Frontal cortex (tissue), 4 donors: ENCODE measurements at places on chromosomes 3 and 15. TPM values are rescaled to one million over a fixed set of nuclear protein-coding genes. Genes with fewer than 3 reads are reported as not detected.
A peak's percentile ranks its signal among the peaks of the same experiment; 100 is the strongest.

DNA sequence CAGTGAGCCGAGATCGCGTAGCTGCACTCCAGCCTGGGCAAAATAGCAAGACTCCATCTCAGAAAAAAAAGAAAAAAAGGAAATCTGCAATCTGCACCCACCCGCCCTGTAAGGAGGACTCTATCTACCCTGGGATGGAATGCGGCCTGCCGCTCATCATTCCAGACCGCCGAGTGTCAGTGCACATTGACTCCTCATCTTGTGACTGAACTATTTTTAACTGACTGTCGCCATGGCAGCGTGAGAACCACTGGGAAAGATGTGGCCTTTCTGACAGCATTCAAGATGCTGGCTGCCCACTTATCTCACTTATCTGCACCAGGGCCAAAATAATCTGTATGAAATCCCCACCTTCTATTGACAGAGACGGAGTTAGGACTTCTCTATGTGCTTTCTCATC, 38.8 kb upstream of the ANKRD34C start:
- DNase-seq = no peak

Gene ITIH4
- 6.1 TPM for total RNA-seq

GRCh38 chr15:40379853-40380252, 2.7 kb upstream of the KNSTRN start:
- DNase-seq = no peak

DNA sequence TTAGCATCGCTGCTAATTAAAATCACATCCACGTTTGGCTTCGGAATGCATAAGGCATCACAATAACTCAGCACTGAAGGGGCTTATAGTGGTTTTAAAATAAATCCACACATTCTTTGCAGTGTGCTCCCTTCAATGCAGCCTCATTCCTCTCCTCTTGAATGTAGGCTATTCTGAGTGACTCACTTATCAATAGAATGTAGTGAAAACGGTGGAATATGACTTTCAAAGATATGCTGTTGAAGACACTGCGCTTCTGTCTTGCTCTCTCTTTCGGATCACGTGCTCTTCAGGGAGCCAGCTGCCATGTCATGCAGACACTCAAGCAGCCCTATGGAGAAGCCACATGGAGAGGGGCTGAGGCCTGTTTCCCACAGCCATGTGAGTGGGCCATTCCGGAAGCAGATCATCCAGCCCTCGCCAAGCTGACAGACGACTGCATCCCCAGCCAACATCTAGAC, 87.4 kb downstream of the CRYGS start:
- no peak for DNase-seq

DNA sequence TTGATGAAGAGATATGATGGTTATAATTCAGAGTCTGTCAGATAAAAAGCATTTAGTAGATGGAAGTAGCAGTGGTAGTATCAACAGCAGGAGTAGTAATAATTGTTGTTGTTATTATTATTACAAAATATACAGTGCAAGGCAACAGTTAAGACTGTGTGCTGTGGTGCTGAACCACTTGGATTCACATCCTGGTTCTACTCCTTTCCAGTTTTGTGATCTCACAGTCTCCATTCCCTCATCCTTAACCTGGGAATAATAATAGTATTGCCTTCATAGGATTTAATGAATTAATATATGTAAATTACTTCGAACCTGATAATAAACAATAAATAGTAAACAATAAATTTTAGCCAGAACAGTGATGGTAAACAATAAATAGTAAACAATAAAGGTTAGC, 37.1 kb upstream of the TSC22D2 start:
- DNase-seq = no peak

GRCh38 chr15:56082263-56082761, 88.9 kb upstream of the NEDD4 start:
- DNase-seq = no peak

- DNase-seq = no peak
Observed at GRCh38 chr3:74469713-74470112, 144.7 kb downstream of the CNTN3 start.

Gene LMAN1L
- not detected for total RNA-seq

DNA sequence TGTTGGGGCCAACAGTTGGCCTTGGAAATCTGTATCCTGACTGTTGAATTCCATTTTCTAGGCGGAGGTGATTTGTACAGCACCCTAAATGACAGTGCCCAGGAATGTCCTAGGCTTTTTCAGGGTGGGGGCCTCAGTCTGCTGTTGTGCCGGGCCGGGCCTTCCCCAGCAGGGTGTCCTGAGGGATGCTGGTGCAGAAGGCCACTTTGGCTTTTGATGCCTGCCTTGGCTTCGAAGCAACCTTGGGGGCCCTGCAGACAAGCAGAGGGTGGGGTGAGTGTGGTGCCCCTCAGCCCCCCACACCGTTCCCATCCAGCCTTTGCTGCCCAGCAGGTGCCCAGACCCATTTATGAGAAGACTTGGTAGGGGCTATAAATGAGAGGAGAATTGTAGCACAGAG, 33.0 kb downstream of the SYNM start:
- no peak for DNase-seq

GRCh38 chr3:87082796-87083440, 92.0 kb upstream of the VGLL3 start:
- DNase-seq = peak; percentile 19

Gene MED12L
- total RNA-seq = 6.1 TPM

Gene SKOR1
- total RNA-seq = 0.41 TPM

Gene SHC4
- 5.7 TPM for total RNA-seq
